ENCODE measurements at places on chromosomes 16 and 17. TPM values are rescaled to one million over a fixed set of nuclear protein-coding genes. Genes with fewer than 3 reads are reported as not detected.

CCDC144A gene
- 0.28 TPM for polyA plus RNA-seq

CACNG5 gene
- not detected for polyA plus RNA-seq

JMJD6 gene
- 19.5 TPM for polyA plus RNA-seq

CDC42EP4 gene
- 59.0 TPM for polyA plus RNA-seq

MFSD6L gene
- polyA plus RNA-seq, result not detected

ZMYND15 gene
- 0.33 TPM for polyA plus RNA-seq

DHX58 gene
- 22.2 TPM for polyA plus RNA-seq

NLE1 gene
- polyA plus RNA-seq, result 10.6 TPM

MSLN gene
- 1.9 TPM for polyA plus RNA-seq

RNF227 gene
- polyA plus RNA-seq, result 4.3 TPM

PRAC1 gene
- polyA plus RNA-seq, result not detected

MYH2 gene
- 0.25 TPM for polyA plus RNA-seq

TPSG1 gene
- not detected for polyA plus RNA-seq

KRTAP4-3 gene
- polyA plus RNA-seq, result not detected

TBC1D28 gene
- polyA plus RNA-seq, result not detected

SLC5A2 gene
- 1.7 TPM for polyA plus RNA-seq

MYH13 gene
- polyA plus RNA-seq, result not detected

SLC5A10 gene
- 0.18 TPM for polyA plus RNA-seq

HIGD1B gene
- polyA plus RNA-seq, result 6.3 TPM

SCIMP gene
- polyA plus RNA-seq, result 8.3 TPM

GFAP gene
- polyA plus RNA-seq, result 0.97 TPM

TMIGD1 gene
- not detected for polyA plus RNA-seq

HIRIP3 gene
- 19.0 TPM for polyA plus RNA-seq

MYLK3 gene
- polyA plus RNA-seq, result 0.60 TPM

MAPT gene
- polyA plus RNA-seq, result 0.40 TPM

Data from ovary (tissue), 10 donors.